D721Med (cell line): ENCODE measurements at places on chromosomes 7 and 10.

DNA sequence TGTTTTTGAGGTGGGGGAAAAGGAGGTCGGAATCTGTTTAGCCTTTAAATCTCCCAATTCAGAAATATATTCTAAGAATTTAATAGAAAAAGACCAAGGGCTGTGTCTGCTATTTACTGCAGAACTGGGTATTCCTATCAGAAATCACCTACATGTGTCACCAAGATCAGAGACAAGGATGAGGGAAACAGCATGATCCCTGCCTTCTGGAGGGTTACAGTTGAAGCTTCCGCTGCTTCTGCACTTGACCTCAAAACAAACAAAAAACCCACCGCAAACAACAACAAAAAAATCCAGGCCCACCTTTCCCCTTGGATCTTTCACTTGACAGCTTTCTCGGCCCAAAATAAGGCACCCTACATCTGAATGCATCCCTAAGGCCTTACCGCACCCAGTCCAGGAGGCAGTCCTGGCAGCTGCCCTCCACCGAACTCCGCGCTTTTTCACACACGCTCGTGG is 750 bp upstream of the CDK14 start:
- no peak for DNase-seq

DNA sequence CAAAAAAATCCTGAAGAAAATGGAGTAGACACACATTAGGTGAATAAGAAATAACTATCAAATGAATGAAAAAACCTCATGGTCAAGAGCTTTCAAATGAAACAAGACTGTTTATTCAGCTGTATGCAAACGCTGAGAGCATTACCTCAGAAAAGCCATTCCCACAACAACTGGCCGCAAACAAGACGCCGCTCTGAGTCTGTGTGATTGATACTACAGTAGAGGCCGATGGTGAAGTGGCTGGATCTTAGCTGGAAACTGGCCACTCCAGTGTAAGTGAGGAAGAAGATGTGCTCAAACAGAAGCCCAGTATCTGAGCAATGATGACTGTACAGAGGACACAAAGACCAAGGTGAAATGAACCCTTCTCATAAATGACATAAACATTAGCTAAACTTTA is 252.4 kb upstream of the GHITM start:
- no peak for DNase-seq

GRCh38 chr7:64869912-64870562 is 33.0 kb upstream of the ZNF273 start:
- DNase-seq = peak; percentile 5

- no peak for DNase-seq
These were observed 170.0 kb downstream of the PTEN start for GRCh38 chr10:88033385-88033784.

DNA sequence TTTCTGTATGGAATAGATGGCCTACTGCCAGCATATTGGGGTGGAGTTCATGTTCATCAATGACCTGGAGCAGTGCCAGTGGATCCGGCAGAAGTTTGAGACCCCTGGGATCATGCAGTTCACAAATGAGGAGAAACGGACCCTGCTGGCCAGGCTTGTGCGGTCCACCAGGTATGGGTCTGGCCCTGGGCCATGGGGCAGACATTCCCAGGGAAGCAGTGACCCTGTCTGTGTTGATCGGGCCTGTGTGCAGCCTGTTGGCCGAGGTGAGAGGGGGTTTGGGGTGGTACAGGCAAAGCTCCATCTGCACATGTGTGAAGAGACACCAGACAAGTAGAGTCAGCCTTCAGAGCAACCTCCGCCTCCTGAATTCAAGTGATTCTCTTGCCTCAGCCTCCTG is 67.3 kb downstream of the OGDH start:
- DNase-seq = no peak
